ENCODE measurements at places on chromosomes 6 and 20.

GRCh38 chr6:56713254-56713672 is 70.6 kb upstream of the DST start:
- no peak for DNase-seq

DNA sequence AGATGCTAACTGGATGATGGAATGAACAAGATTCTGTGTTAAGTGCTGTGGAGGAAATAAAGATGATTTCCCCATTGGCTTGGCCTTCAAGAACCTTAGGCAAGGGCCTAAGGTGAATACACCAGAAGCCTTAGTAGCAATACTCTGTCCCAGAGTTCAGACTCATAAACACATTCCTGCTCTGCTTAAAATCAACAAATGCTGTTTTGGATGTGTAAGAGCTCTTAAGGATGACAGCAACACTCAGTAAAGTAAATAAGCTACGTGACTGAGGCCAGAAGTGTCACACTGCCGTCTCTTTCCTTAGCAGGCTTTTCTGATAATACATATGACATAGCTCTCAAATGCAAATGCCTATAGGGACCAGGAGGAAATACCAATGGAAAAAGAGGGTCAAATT is 90.6 kb downstream of the EYA2 start:
- DNase-seq: no peak

DNA sequence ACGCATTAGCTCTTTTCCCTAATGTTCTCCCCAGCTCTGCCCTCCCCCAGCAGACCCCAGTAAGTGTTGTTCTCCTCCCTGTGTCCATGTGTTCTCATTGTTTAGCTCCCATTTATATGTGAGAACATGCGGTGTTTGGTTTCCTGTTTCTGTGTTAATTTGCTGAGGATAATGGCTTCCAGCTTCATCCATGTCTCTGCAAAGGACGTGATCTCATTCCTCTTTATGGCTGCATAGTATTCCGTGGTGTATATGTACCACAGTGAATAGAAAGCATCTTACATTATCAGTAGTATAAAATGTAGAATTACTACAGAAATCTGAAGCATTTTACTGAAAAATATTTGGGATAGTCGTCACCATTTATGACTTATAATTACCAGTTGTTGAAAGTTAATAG is 21.8 kb downstream of the HLA-DRA start:
- no peak for DNase-seq

DNA sequence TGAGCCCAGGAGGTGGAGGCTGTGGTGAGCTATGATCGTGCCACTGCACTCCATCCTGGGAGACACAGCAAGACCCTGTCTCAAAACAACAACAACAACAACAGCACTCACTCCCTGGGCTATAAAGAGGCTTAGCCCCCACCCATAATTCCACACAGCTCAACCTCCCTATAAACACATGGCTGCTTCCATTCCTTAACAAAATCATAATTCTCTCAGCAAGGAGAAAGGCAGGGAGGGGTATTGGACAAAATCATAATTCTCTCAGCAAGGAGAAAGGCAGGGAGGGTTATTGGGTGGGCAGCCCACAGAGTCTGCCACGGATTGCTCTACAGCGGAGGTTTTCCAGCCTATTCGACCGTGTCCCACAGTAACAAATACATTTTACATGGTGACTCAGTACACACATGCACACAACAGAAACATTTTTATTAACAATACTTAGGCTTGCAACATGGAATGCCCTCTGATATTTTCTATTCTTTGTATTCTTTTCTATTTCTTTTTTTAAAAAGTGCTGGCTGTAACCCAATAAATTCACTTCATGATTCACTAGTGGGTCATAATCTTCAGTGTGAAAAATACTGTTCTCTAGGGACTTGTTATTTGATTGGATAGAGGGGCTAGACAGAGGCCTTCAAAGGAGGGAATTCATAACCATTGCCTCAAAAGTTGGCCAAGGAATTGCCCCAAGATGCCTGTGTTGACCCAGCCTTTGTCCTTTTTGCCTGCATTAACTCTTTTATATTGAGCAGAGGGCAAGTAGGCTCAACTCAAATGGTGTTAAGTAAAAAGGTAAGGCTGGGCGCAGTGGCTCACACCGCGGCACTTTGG is 50.6 kb upstream of the ZMYND8 start:
- DNase-seq: no peak

GRCh38 chr20:49877386-49877921 is 37.9 kb downstream of the SPATA2 start:
- DNase-seq: no peak

DNA sequence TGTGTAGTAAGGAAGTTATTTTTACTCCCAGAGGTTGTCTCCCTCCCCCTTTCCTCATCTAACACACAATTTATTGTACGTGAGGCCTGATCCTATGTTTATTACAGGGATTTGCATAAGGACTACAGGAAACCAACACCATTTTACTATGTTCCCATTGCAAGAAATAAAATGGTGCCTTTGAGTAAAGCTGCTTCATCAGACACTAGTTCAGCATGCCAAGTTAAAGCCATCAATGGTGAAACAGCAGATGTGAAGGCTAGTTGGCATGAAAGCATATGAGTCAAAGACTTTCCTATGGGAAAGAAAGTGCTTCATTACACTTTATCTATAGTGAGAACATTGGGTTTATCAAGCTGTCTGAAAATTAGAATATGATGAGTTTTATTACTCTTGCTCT is 543.0 kb downstream of the GRIK2 start:
- DNase-seq: no peak

DNA sequence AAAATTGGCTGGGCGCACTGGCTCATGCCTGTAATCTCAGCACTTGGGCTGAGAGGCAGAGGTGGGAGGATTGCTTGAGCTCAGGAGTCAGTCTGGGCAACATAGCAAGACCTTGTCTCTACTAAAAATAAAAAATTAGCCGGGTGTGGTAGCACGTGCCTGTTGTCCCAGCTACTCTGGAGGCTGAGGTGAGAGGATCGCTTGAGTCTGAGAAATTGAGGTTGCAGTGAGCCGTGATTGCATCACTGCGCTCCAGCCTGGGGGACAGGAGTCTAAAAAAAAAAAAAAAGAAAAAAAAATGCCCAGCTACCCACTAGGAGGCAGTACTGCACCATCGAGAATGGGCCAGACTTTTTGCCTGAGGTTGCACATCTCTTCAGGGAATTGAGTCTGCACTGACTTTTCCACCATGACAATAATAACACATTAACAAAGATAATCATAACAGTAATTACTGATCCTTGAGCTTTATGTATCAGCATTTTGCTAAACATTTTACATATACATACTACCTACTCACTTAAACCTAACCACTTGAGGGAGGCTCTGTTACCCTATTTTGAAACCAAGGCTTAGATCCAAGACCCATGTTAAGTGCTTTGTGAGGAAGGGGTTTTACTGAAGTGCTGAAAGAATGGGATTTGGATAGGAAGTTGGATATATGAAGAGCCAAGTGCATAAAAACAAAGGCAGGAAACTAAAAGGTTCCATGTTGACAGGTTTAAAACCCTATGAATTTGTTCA is 21.0 kb downstream of the SRSF3 start:
- no peak for DNase-seq

DNA sequence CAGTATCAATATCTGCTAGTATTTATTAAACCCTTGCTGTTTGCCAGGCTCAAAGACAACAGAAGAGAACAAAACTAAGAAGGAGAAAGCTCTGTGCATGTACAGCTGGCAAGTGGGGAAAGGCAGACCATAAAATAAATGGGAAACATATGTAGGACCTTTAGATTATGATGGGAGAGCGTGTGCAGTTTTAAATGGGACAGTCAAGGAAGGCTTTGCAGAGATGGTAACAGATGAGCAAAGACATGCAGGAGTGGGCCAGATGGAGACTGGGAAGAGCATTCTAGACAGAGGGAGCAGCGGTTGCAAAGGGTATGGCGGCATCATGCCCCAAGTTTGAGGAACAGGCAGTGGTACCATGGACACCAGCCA is 260.0 kb downstream of the NRN1 start:
- no peak for DNase-seq

DNA sequence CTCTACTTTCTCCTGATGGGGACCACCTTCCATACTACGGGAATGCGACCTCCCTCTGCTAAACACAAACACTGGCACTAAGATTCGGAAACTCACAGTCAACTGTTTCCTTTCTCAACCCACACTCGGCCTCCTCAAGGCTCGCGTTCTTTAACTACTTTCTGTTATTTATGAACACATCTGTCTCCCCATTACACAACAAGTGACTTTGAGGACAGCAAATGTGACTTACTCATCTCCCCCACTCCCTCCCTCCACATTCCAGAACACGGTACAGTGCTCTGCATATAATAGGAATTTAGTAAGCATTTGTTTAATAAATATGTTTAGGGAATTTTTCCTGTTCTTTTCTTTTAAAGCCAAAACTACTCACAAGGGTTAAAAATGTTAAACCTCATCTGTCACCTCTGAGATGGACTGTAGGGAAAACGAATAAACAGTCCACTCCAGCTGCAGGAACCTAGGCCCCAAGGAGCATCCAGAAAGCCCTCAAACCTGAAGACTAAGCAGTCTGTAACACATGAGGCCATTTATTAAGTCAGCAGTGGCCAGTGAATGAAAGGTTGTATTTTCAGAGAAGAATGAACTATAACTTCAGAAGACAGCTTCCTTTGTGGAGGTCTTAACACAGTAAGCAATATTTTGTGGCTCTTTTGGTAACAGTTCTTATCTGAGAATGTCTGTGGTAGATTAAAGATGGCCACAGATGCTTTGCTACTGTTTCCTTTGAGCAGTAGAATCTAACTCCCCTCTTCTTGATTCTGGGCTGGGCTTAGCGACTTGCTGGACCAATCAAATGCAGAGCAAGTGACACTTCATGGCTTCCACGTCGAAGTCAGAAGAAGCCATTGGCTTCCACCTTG is 209.6 kb upstream of the DTNBP1 start:
- DNase-seq: no peak

GRCh38 chr20:13268953-13269352 is 47.9 kb downstream of the ISM1 start:
- DNase-seq: no peak

DNA sequence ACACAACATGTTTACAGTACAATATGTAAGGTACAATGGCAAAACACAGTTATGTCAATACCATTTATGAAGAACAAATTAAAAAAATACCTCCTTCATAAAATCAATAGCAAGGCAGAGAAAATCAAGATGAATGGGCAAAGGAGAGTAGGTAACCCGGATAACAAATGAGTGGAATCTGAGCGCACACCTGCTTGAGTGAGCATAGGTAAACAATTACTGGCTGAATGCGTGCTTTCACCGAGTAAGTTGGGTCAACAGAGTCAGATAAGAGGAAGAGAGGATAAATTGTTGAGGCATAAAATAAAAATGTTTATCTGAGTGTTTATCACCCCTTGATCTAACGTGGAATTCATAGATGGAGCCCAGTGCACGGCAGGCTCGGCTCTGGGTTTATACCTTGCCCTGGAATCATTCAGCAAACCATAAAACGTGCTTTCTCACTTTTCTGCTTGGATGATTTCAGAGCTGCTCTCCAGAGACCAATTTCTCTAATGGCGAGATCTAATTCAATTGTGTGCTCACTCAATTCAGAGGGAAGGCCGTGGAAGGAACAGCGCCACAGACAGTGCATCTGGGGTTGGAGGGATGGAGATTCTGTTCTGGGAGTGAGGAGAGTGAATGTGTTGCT is 224.8 kb upstream of the MAP3K7 start:
- DNase-seq: no peak

GRCh38 chr6:152323376-152323775 is 313.8 kb downstream of the SYNE1 start:
- DNase-seq: no peak

GRCh38 chr20:59775687-59776055 is 157.8 kb downstream of the SYCP2 start:
- no peak for DNase-seq

GRCh38 chr20:44054118-44054517 is 132.9 kb downstream of the JPH2 start:
- DNase-seq: no peak

DNA sequence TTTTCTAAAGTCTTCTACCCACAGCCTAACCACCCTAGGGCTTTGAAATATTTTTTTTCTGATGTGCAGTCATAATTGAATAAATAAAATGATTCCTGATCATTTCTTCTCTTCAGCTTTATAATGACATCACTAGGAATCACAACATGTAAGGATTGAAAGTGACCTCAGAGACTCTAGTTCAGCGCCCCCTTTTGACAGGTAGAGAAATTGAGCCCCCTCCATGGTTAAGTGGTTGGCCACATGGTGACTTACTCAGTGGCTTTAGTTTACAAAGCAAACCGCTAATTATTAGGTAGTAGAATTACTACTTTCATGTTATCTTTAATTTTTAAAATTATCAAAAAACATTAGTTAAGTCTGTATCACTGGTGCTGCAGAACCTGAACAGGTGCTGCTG is 13.3 kb upstream of the SLC2A12 start:
- no peak for DNase-seq

DNA sequence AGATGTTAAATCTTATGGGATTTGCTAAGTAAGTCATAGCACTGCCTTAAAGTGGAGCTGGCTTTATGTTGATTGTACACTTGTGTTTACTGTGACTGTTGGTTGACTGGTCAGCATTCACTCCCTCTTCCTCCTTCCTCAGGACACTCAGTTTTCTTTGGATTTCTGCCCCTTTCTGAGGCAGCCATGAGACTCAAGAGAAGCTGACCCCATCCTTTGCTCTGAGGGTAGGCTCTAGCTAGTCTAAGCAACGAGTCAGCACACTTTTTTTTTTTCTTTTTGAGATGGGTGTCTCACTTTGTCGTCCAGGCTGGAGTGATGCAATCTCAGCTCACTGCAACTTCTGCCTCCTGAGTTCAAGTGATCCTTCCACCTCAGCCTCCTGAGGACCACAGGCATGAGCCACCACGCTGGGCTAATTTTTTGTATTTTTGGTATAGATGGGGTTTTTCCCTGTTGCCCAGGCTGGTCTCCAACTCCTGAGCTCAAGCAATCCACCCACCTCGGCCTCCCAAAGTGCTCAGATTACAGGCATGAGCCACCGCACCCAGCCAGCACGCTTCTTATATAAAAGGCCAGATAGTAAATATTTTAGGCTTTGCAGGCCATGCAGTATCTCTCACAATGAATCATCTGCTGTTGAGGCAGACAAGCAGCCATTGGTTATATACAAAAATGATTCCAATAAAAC is 191.4 kb downstream of the NFATC2 start:
- DNase-seq: no peak

DNA sequence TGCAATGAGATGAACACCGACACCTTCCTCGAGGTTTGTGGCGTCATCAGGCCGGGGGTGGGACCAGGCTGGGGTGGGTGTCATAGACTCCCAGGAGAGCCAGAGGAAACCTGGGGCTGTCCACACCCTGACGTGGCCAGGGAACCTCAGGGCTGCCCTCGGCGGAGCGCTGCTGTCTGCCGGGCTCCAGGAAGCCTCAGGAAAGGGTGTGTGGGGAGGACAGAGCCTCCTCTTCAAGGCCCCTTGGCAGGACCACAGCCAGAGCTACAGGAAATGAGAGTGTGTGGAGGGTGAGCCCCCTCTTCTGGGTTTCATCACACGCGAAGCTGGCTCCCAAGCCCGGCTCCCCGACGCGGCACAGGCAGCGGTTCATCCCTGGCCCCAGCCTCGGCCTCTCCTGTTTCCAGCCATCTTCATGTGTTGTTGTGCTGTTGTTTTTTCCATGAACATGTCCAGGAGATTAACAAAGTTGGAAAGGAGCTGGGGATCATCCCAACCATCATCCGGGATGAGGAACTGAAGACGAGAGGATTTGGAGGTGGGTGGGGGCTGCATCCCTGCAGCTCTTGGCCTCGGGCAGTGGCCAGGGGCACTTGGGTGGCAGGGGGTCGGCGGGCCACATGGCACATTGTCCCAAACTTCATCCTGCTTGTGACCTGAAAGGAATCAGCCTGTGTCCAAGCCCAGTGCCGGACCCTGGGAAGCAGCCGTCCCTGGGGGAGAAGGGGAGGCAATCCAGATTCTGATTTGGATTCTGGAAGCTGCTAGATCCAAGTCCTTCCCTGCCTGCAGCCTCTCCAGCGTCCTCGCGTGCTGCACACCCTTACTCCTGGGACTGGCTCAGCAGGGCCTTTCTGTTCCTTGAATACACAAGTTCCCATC is 6.4 kb downstream of the NPEPL1 start:
- DNase-seq: no peak

All from stimulated activated CD8-positive, alpha-beta memory T cell treated with anti-CD3 and anti-CD28 coated beads, Interleukin-12 subunit alpha, Interleukin-12 subunit beta, amount 100 ng/mL, for 4 hours (primary cell).